HCT116 (cell line): ENCODE measurements at places on chromosomes 1 and 21.

DNA sequence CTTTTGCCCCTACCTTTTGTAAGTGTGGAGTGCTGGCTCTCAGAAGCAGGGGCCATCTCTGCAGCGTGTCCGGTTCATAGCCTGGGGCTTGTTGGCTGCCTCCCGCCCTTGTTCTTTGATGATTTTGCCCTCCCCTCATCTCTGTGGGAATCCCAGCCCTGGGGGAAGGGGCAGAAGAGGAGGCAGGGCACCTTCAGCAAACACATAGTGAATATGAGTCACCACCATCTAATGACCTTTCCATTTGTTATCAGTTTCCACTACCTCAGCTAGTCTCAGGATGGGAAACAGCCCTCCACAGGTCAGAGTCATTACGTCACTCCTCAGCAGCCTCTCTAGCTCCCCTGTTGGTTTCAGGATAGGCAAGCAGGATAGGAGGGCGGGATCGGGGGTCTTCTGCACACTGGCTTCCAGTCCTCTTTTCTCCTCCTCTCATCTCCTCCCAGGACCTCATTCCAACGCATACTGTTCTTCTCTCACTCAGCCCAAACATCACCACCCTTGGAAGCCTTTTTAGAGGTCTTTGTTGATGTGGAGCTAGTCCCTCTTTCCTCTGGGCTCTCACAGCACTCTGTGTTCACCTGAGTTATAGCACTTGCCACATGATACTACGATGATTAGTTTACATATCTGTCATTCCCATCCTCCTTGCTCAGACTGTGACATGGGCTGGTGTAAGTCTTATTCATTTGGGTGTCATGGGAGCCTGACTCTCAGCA, 15.8 kb downstream of the GADD45A start:
- peaks cover 33% of the 10 kb centered on the region for H3K4me1 ChIP-seq
- no peaks in the 10 kb centered on the region for H3K27me3 ChIP-seq
- H3K36me3 ChIP-seq: no peaks in the 10 kb centered on the region
- DNase-seq: peak; percentile 93
- H3K27ac ChIP-seq: peak overlapping the region; percentile 82
- peak overlapping the region; percentile 15 for H3K4me3 ChIP-seq

DNA sequence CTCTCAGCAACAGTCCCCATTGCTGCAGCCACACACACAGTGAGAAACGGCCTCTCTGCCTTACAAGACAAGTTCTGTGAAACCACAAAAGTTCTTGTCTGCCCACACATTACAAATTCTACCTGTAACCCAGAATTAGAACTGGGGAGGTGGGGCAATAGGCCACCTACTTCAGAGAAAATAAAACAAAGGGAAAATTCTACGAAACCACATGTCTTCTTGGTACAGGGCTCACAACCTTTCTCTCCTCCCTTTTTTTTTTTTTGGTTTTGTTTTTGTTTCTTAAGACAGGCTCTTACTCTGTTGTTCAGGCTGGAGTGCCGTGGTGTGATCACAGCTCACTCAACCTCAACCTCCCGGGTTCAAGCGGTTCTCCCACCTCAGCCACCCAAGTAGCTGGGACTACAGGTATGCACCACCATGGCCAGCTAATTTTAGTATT, 30.2 kb downstream of the LPAR3 start:
- no peak overlapping the region for H3K27ac ChIP-seq
- no peaks in the 10 kb centered on the region for H3K4me1 ChIP-seq
- no peak overlapping the region for H3K4me3 ChIP-seq
- no peak for DNase-seq
- H3K27me3 ChIP-seq: no peaks in the 10 kb centered on the region
- peaks cover 2% of the 10 kb centered on the region; the same call in 1 of the 2 replicates for H3K36me3 ChIP-seq

- H3K36me3 ChIP-seq: no peaks in the 10 kb centered on the region
- H3K4me3 ChIP-seq: no peak overlapping the region
- H3K4me1 ChIP-seq: no peaks in the 10 kb centered on the region
- no peak for DNase-seq
These were observed 3.0 kb downstream of the ADAM30 start for GRCh38 chr1:119893238-119893791.

GRCh38 chr1:205494115-205494514, 10.4 kb upstream of the CDK18 start:
- DNase-seq: no peak
- no peak overlapping the region for H3K27ac ChIP-seq

GRCh38 chr1:198892065-198892464, 253.2 kb downstream of the PTPRC start:
- H3K4me1 ChIP-seq: no peaks in the 10 kb centered on the region
- no peak for DNase-seq
- H3K36me3 ChIP-seq: no peaks in the 10 kb centered on the region
- no peaks in the 10 kb centered on the region for H3K27me3 ChIP-seq
- H3K27ac ChIP-seq: no peak overlapping the region

DNA sequence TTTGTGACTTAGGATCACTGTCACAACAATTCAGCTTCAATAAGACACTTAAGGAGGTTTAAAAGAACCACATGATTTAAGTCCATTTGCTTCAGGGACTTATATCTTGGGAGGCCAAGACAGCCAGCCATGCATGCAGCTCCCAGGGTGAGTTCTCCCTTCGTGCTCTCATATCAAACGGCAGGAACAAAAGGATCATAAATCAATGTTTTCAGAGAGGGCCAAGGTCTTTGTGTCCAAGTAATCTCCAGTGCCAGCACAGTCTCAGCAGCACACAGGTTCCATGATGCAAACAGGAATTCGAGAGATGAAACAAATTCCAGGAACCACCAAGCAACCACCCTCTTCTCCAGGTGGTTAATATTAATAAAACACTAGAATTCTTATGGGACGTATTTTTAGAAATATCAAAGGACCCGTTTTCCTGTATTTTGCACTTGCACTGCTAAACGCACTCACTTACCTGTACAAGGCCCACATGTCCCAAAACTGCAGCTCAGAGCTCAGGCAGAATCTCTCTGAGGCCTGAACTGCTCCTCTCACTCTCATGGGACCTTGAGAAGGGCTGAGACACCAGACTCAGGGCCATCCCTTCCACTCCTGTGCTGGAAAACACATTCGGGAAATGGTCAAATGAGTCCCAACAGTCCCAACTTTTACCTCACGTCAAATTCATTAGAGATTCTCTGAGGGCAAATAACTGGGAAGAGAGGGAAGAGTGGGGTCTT, 100.0 kb upstream of the RAB4A start:
- H3K4me1 ChIP-seq: no peaks in the 10 kb centered on the region
- H3K36me3 ChIP-seq: no peaks in the 10 kb centered on the region
- H3K4me3 ChIP-seq: no peak overlapping the region
- no peak overlapping the region for H3K27ac ChIP-seq
- H3K27me3 ChIP-seq: no peaks in the 10 kb centered on the region
